ENCODE measurements at places on chromosomes 2 and 18. TPM values are rescaled to one million over a fixed set of nuclear protein-coding genes. Genes with fewer than 3 reads are reported as not detected.

The TTR gene
- not detected for total RNA-seq

The SP140 gene
- total RNA-seq, result 1.1 TPM

The ADRA2B gene
- total RNA-seq, result 0.03 TPM

The HOXD10 gene
- total RNA-seq, result not detected

DNA sequence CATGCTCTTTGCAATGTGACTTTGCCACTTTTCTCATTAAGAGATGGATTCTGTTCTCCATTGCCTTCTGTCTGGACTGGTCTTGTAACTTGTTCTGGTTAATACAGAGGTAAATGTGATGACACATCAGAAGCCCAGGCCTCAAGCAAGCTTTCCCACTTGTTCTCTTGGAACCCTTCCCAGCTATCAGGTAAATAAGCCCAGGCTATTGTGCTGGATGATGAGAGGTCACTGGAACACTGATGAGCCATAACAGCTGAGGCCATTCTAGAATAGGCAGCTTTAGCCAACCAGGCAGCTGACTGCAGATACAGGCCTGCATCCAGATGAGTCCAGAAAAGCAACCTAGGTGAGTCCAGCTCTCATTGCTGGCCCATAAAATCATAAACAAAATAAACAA lies 1007.0 kb upstream of the ACVR2A start:
- DNase-seq, result peak; percentile 82

DNA sequence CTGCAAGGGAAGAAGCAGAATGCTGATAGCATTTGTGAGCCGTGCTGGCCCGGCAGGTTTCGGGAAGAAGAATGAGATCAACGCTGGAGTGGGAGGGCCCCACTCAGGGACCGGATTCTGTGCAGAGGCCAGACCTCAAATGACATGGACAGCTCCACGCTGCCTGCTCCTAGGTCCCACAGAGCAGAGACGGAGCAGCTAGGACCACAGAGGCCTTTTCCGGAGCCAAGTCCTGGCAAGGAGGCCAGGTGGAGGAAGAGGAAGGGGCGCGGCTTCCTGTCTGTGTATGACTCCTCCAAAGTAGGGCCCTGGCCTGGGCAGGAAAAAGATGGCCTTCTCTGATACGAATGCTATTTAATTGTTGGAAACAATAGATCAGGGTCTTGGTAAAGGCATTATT lies 139.9 kb downstream of the LRRC30 start:
- DNase-seq, result no peak

GRCh38 chr2:128821010-128821409 lies 502.3 kb upstream of the HS6ST1 start:
- DNase-seq, result no peak

- DNase-seq, result no peak
Observed at GRCh38 chr2:216606551-216607276, 26.5 kb upstream of the IGFBP2 start.

DNA sequence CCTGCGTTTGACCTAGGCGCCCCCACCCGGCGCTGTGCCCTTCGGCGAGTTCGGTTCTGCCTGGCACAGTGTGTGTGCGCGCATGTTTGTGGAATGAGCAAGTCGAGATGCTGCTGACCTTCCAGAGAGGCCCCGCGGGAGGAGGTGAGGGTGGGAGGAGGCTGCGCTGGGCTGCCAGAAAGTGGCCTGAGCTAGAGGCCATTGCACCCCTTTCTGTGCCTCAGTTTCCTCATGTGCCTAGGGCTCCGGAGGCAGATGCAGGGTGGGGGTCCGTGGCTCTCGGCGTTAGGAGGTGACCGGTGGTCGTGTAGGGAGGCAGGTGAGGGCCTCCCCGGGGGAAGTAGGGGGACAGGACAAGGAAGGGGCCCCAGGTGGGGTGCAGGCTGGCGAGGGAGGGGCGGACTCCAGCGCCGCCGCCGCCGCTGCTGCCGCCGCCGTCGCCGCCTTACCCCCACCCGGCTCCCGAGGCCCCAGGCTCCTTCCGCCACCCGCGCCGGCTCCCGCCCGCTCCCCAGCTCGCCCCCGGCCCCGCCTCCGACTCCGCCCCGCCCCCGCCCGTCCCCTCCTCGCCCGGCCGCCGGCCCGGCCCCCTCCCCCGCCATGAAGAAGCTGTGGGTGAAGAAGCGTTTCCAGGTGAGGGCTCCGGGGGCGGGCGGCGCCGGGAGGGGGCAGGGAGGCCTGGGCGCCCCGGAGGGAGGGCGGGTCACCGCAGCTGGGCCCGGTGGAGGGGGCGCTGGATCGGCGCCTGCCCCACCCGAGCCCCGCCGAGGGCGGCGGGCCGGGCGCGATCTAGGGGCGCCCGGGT lies 7.0 kb downstream of the SPEG start:
- peak; percentile 48 for DNase-seq

- DNase-seq, result no peak
Observed at GRCh38 chr18:610214-610928, 13.6 kb downstream of the CLUL1 start.

- no peak for DNase-seq
Observed at GRCh38 chr2:134277223-134277622, 23.4 kb downstream of the MGAT5 start.

- DNase-seq, result no peak
Observed at GRCh38 chr2:149314687-149315086, 15.7 kb upstream of the LYPD6 start.

GRCh38 chr18:47979611-47980200 lies 49.2 kb upstream of the SMAD2 start:
- DNase-seq, result no peak
